ENCODE measurements at places on chromosomes 3 and 15.

DNA sequence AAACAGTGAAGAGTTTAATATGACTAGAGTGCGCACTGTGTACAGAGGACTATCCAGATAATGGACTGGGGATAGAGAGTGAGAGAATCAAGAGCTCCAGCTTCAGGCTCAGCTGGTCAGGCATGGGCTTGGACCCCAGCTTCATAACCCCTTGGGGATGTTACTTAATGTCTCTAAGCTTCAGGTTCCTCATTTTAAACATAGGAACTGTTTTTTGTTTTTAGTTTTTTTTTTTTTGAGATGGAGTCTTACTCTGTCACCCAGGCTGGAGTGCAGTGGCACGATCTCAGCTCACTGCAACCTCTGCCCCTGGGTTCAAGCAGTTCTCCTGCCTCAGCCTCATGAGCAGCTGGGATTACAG lies 9.9 kb upstream of the BRPF1 start:
- DNase-seq: no peak

GRCh38 chr15:91853948-91854638 lies 585 bp downstream of the SLCO3A1 start:
- DNase-seq: no peak

DNA sequence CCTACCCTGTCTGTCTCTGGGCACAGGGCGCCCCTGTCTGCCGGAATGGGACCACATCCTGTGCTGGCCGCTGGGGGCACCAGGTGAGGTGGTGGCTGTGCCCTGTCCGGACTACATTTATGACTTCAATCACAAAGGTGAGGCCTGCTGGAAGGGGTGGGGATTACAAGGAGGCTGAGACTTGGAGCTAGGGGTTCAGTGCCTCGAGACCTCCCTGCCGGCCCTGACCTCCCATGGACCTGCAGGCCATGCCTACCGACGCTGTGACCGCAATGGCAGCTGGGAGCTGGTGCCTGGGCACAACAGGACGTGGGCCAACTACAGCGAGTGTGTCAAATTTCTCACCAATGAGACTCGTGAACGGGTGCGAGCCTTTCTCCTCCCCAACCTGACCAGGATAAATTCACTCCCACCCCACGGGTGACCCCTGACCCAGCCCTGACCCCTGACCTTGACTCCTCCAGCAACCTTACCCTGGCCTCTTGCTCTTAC lies 20.4 kb downstream of the PTH1R start:
- no peak for DNase-seq

DNA sequence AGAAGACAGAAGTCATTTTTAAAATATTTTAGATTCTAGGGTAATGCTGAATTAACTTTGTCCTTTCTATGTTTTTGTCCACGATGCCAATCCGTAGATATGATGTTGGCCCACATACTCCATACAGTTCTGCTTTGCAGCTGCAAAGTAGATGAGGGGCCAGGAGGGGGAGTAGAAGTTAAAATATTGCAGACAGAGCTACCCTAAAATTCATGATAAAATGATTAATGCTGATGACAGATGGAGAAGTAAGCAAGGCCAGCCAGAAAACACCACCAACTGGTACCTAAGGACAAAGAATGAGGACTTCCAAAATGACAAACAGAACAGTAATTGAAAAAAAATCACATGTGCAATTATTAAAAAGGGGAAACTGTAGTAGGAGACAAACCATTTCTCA lies 756.6 kb upstream of the ARPP21 start:
- DNase-seq: no peak

Data from HS-27A (cell line).